Naive thymus-derived CD8-positive, alpha-beta T cell (primary cell): ENCODE measurements at places on chromosomes 5 and 9.

- no peak for DNase-seq
These were observed 2.4 kb downstream of the TTC39B start for GRCh38 chr9:15304632-15305031.

- no peak for DNase-seq
These were observed 12.6 kb upstream of the SPARC start for GRCh38 chr5:151699071-151699901.

DNA sequence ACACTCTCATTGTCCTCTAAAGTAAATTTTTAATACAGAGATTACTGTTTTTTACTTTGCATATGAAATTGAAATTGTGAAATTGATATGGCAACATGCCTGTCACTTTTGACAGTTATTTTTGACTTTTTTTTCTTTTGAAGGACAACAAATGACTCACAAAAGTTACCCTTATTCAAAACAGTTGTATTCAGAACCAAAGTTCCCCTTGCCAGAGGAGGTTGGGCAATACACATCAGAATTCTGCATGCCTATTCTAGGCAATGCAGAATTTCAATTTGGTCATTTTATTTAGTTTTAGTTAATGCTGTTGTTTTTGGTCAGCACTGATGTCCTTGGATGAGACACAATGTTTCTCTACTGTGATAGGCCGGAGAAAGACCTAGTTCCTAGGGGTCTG, 299.1 kb upstream of the PRR16 start:
- no peak for DNase-seq

DNA sequence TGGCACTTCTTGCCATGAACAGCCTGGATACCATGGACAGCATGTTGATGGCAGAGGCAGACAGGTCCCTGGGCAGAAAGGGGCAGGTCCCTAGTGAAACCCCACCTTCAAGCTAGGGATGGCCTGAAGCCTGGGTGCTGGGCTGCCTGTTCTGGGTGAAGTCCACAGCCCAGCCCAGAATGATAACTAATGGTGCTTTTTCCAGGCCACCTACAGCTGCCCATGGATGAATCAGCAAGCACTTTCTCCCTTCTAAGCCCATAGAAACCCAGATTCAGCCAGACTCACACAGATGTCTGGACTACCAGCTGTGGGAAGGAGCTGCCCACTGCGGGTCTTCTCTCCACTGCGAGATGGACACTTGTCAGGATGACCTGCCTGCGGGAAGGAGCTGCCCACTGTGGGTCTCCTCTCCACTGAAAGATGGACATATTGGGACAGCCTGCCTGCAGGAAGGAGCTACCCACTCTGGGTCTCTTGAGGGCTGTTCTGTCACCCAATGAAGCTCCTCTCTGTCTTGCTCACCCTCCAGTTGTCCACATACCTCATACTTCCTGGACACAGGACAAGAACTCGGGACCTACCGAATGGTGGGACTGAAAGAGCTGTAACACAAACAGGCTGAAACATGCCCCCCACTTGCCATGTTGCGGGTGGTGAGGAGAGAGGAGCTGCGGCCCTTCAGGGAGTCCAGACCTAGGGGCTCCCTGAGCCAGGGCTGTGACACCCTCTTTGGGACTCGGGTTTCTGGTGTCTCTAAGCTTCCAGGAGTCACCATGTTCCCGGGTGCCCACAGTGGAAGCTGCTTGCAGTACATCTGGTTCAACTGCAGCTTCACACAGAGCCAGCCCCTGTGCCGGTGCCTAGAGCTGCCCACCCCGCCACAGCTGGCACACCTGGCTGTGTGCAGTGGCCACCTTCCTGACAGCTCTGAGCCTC, 60.7 kb upstream of the SYNPO start:
- DNase-seq, result no peak

DNA sequence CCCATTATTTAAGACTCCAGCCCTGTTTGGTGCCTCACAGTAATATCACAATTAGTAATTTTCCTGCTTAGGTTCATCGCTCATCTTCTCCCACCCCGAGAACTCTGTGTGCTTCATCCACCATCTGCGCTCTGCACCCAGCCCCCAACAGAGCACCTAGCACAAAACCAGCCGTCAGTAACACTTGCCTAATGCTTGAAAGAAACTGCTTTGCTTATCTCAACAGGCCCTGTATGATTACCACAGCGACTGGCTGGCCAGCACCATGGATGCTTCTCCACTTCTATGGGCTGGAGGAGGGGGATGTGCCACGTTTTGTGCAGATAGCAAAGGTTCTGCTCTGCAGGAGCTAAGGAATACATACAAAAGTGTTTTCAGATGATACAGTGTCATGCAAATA, 166.8 kb downstream of the SPOCK1 start:
- DNase-seq, result no peak

DNA sequence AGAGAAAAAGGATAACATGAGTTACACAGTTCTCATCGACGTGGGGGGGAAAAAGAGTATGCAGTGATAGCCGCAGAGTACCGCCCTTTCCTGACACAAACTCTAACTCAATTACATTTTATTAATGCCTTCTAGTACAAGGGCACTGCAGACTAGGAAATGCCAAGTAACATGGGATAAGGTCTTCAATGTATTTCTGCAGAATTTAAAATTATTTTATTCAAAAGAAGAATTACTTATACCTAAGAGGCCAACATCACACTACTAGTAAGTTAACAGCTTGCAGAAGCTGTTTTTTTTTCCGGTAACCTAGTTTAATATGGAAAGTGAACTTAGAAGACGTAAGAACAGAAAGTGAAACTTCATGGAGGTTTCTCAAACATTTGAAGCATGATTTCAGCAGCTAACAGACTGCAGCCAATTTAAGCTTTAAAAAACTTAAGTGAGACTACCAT, 3.9 kb downstream of the SETX start:
- DNase-seq, result peak; percentile 56

DNA sequence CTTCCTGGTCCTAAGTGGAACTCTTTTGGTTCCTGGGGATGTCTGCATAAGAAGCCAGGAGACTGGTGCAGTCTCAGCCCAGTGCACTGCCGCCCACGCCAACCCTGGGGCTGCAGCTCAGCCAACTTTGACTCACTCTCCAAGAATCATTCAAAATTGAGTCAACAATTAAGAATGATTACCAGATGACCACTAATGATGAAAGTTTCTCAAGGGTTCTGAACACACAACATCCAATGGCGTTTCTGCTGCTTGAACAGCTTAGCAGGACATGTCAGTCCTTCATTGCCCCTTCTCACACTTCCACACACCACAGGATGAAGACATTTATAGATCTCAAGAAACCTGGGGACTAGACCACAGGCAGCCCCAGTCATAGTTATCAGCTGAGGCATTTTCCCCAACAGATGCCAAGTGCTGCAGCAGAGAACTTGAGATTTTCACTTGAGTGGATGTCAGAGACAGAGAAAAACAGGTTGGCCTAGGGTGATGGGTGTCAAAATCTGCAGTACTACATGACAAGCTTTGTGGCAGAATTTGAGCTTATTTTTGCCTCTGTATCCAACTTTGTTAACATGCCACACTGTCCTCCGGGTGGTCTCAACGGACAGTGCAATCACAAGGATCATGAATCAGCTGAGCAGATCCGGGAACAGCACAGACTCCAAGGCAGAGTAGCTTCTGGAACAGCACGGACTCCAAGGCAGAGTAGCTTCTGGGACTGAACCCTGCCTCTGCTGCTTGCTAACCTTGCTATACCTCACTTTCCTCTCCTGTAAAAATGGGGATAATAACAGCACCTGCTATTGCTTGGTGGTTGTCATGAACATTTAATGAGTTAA, 356.1 kb downstream of the SPOCK1 start:
- DNase-seq, result no peak
